ENCODE measurements at places on chromosomes 1 and 21.

GRCh38 chr1:154972213-154972516, 1.6 kb upstream of the SHC1 start:
- no peak for DNase-seq

DNA sequence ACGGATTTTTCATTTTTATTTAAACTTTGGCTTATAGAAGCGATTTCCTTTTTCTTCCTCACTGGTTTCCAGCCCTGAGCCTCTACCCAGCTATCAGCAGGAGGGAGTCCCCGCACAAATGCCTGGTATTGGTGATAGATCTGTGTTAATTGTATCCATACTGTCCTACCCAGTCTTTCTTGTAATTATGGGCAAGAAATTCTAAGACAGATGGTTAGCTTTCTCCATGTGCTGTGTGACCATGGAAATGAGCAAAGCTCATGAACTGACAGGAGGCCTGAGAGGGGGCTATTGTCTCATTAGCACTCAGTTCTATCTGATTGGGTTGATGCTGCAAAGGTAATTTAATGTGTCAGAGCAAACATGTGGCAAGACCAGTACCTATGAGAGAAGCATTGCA, 108.1 kb upstream of the IVNS1ABP start:
- no peak for DNase-seq

GRCh38 chr1:29845910-29846309, 609.6 kb downstream of the PTPRU start:
- no peak for DNase-seq

- no peak for DNase-seq
Measured at GRCh38 chr21:28959367-28960099, 33.1 kb downstream of the LTN1 start.

- DNase-seq: no peak
Measured at GRCh38 chr1:40887012-40887378, 24.8 kb upstream of the CITED4 start.

DNA sequence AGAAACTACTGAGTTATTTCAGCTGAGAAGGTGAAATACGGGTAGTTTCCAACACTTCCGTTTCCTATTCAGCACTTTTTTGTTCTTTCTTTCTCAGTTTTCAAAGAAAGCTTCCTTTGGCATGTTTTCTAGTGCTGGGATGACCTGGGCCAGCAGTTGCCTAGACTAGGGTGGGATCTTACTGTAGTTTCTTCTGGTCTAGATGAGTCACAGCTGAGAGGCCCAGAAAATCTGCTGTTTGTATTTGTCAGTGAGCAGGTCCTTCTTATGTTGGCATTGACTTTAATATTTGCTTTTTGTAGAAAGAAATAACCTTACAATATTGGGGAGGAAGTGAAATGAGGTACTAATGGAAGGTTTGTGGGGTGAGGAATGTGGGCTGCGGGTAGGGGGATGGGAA, 22.2 kb downstream of the C1orf21 start:
- DNase-seq: no peak

- no peak for DNase-seq
Measured at GRCh38 chr1:89739013-89739843, 81.6 kb upstream of the LRRC8D start.

DNA sequence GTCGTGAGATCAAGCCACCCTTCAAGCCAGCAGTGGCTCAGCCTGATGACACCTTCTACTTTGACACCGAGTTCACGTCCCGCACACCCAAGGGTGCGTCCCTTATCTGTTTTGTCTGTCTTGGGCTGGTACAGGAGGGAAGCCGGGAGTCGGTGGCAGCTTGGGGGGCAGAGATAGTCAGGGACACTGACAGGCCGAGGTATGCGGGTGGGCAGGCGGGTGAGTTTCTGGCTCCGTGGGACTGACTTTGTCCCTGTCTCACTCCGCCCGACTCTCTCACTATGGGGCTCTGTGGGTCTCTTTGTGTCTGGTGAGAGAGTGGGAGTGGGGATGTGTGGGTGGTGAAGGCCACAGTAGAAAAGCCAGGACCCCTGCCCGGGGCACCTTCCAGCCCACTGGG, 27.4 kb downstream of the RPS6KA1 start:
- DNase-seq: no peak

DNA sequence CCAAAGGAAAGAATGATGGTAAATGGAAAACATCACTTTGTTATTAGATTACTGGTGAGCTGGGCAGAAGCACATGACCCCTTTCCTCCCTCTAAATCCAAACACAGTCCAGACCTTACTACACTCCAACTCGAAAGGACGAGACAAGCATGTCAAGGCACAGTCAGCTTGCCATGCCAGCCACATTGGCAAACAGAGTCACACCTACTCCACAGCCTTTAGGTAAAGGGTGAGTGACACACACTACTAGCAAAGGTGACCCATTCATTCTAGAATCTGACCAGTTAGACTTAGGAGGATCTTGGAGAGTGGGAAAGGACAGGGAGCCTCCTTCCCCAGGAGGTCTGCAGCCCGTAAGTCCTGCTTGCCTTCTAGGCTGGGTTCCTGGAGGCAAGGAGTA, 3.0 kb downstream of the SLC44A3 start:
- no peak for DNase-seq

- DNase-seq: no peak
Measured at GRCh38 chr1:2543543-2544092, 12.6 kb upstream of the TNFRSF14 start.

- DNase-seq: no peak
Measured at GRCh38 chr1:88509379-88509778, 174.7 kb upstream of the PKN2 start.

DNA sequence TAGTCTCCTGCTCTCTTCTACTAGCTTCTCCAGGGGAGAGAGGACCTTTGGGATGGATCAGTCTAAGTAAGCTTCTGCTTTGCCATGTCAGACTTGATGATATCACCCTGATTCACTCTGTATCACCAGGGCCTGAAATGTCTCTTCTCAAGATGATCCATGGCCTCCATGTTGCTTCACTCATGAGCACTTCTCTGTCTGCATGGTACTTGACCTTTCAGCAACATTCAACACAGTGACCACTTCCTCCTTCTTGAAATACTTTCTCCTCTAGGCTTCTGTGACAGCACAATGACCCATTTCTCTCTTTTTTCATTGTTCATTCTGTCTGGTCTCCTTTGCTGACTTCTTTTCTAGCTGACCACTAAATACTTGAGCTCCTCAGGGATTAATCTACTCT, 35.3 kb upstream of the NGF start:
- no peak for DNase-seq

GRCh38 chr1:19336543-19336942, 24.4 kb downstream of the SLC66A1 start:
- no peak for DNase-seq

DNA sequence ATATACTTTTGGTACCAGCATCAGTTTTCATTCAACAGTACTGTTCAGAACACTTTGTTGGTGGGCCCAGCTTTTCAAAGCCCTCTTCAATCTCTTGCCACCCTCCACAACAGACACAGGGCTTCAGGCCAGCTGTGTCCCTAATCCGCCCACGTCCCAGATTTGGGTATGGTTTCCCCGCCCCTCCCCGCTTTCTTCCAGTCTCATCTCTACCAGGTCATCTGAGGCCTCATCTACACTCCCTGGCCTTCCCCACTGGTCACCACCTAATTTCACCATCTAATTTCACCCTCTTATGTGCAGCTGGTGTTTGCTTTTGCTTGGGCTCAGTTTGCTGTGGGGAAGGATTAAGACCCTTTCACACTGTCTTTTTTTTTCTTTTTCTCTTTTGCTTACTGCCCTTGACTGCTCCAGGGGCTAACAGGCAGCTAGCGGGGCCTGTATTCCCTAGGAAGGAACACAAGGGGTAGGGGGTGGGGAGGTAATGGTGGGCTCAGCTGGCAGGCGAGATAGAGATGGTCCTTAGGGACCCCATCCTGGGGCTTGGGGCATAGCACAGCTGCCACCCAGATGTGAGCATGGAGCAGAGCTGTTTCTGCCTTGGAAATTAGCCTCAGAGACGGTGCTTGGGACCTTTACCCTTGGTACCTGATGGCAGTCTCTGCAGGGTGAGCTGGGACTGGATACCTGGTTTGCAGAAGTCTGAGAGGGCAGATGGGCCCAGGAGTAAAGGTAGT, 3.8 kb upstream of the EPB41 start:
- DNase-seq: no peak

DNA sequence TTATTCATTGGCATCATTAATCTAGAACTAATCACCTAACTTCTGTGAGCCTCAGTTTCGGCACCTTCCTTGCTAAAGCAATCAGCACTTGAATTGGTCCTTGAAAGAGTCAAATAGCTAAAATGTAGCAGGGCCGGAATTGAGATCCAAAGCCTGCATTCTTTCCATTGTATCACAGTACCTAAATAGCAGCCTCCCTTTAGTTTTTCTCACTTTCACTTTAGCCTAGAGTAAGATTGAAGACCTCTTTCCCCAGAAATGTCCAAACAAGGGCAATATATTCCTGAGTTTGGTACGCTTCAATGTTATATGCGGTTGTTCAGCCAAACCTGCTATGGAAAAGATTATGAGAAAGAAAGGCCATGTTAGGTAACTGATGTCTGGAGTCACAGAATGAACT, 121.9 kb upstream of the BMP8A start:
- DNase-seq: no peak

DNA sequence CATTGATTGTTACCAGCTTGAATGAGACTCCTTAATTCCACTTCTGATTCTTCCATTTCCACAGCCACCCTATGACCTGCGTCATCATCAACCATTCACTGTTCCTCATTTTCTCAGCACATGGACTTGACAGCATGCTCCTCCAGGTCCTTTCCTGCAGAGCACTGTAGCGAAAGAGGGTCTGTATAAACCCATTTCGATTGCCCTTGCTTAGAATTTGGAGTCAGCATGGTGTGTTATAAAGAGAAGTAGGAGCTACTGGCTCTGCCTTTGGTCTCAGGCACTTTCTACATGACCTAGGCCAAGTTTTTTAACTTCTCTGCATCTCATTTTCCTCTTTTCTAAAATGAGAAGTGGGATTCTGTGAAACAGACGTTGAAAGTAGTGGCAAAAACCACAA, 133.8 kb downstream of the AK5 start:
- DNase-seq: no peak

DNA sequence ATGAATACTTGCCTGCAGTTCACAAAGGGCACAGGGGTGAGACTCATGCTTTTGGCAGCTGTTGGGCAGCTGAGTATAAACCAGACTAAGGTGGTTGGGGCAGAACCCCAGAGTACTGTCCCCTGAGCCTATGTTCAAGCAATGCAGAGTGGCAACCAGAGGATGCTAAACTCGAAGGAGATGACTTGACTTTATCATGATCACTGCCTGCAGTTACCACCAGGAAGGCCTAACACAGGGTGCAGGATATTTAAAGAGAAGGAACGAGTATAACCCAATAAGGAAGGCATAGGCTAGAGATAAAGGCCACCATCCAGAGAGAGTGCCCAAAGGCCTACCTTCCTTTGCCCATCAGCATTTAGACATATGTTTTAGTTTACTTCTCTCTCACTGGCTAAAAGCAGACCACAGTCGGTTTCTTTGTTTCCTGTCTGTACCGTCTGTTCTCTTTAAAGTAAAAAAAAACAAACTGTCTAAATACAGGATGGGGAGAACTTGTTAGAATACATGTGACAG, 83.3 kb downstream of the MPZL1 start:
- DNase-seq: no peak

DNA sequence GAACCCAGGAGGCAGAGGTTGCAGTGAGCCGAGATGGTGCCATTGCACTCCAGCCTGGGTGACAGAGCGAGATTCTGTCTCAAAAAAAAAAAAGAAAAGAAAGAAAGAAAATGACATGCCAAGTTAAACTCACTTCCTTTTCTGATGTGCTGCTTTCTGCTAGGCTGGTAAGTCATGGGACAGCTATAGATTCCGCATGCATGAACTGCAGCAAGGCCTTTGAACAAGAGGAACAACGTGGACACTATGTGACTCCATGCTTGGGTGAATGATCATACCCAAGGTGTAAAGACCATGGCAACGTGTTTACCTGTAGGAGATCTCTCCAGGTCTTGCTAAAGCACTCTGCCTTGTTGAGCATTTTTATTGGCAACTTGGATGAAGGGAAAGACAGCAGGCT, 10.3 kb upstream of the TTF2 start:
- DNase-seq: no peak

GRCh38 chr1:68049941-68050878, at the start of gene DIRAS3:
DIRAS3 (minus strand) TSS chr1:68050627; CDS start chr1:68047297, 3,330 bp downstream.
- no peak for DNase-seq

GRCh38 chr21:35980821-35981220, 79.5 kb downstream of the SETD4 start:
- no peak for DNase-seq

GRCh38 chr1:27513958-27514357, 24.0 kb upstream of the WASF2 start:
- no peak for DNase-seq

GRCh38 chr1:99869304-99869703, 19.1 kb downstream of the AGL start:
- no peak for DNase-seq

- no peak for DNase-seq
Measured at GRCh38 chr1:66557157-66557556, 23.2 kb downstream of the SGIP1 start.
